Stimulated activated CD4-positive, alpha-beta T cell treated with anti-CD3 and anti-CD28 coated beads, Interleukin-15, amount 100 ng/mL, for 1 hour (primary cell): ENCODE measurements at places on chromosomes 2 and 18.

DNA sequence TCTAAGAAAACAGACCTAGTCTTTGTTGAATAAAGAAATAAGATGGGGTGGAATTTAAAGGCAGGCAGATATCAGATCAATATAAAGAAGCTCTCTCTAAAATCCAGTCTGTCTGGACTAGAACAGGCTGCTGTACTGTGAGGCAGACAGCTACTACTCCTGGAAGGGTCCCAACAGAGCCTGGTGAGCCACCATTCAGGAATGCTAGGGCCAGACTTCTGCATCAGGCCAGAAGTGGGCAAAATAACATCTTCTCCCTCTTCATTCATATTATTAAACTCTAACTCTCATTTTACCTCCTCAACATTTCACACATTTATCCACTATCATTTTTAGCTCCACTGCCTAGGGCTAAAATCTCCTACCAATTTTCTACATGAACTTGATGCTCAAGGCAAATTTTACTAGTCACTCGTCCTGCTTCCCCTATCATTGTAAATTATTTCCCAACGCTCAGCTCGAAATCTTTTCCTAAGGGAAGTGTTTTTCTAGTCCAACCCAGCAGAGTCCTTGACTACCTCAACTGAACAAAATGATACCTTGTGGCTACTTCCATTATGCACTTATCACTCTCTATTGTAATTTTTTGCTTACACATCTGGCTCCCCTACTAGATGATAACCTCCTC is 45.2 kb upstream of the GLS start:
- DNase-seq: no peak

DNA sequence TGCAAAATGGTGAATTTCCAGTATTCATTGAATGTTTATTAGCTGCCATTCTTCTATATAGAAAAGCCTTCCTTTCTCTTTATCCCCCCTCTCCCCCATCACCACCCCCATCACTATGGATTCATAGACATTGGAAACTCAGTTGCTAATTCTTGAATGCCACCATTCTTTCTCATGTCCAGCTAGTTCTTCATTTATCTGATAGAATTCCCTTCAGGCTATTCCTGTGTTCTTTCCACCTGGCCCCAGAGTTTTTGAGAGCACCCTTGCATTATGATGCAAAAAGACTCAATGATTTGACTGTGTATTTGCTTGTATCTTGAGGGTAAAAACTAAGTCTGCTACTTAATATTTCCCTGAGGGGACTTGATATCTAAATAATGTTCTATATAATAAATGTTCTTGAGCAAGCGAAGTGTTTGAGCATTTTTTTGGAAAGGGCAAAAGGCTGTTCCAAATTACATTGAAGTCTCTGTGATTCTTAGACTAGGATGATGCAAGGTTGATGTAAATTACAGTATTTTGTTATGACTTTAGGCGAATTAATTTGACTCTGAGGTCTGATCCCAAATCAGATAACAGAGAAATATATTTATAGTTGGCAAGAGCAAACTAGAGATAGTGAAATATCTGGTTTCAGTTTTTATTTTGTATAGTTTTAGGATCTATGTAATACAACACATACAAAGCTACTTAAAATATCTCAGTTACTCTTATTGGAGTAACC is 18.8 kb upstream of the SOS1 start:
- no peak for DNase-seq

- no peak for DNase-seq
Measured at GRCh38 chr2:85134896-85135659, 1.9 kb downstream of the TCF7L1 start.

DNA sequence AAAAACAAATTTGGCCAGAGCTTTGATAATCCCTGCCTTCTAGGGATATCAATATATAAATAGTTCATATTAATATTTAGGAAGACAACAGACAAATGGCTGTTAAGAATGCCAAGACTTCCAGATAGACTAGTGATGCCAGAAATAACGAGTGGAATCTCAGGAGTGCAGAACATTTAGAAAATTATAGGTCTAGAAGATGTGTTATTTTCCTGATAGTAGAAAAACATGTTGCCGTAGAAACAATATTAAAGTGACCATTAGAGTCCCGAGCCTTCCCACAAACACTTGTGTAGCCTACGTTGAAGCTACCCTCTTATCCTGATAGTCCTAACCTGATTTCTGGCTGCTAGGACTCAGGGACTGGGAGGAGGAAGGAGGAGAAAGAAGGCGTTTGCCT is 54.3 kb upstream of the ITGA6 start:
- no peak for DNase-seq

DNA sequence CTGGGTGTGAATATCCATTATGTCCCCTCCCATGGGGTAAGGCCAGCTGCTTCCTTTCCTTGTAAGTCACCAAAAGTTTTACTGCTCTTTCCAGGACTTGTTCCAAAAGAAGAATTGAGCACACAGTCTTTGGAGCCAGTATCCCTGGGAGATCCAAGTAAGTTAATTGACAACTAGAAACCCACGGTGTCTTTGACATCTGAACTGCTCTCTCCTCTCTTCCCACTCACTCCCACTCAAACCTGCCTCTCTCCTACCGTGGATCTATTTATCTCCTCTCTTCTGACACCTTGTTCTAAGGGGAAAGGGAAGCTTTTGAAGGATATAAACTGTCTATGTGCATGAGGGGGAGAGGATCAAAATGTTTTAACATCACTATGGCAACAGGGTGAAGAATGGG is 86.7 kb downstream of the VIT start:
- no peak for DNase-seq

DNA sequence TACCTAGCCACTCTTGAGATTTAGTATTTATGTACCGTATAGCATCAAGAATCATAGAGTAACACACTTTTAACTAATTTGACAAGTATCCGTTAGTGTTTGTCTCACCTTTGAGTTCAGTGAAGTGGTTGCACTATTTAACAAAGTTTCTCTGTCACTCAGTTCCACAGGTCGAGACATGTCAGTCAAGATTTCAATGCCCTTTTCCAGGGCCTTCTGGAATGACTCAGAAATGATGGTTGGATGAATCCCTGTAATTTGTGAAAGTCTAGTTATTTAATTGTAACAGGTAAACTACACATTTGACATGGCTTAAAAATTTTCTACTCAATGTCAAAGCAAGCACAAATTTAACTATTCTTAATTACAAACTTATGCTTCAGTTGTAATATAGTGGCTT is 9.7 kb downstream of the CCT4 start:
- DNase-seq: no peak

DNA sequence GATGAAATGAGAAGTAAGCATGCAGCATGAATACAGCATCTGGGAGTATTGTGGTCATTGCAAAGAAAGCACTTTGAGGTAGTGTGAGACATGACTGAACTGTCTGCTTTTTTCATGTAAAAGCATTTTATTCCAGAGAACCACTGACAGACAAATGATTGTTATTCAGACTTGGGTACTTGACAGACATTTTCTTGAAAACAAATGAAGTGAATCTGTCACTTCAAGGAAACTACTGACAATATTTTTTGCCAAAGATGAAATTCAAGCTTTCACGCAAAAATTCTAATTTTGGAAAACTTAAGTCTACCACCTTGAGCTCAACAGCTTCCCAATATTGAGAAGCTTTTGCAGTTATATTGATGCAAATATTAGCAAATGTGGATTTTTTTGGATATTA is 255.7 kb downstream of the ARL6IP6 start:
- DNase-seq: no peak

GRCh38 chr2:104855221-104856085 is 1.5 kb downstream of the POU3F3 start:
- no peak for DNase-seq

DNA sequence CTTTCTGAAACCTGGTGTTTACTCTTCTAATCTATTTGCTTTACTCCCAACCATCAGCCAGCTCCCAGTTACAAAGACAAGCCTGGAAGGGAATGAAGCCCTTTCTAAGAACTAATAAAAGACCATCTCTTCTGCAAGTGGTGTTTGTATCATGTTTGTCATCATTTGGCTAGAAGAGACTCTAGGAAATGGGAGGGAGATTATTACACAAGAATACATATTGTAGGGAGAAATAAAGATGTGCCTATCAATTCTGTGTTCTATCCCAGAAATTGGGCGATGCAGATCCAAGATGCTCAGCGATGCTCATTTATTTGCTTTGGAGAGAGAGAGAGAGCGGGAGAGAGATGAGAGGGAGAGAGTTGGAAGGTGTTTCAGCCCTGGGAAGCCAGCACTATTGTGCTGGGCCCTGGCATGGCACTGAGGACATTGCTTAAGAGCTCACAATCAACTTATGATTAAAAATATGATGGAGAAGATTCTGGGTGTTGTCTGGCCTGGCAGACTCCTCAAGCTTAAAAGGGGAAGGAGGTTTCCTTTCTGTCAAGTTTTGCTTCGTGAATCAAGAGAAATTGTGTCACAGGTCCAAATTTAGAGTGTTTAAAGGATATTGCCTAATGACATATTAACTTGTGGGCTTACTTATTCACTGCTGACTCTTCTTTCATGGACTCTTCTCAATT is 41.8 kb upstream of the AFF3 start:
- no peak for DNase-seq

GRCh38 chr2:224574423-224575084 is 10.6 kb downstream of the CUL3 start:
- no peak for DNase-seq

GRCh38 chr2:47054868-47055267 is 100.2 kb downstream of the STPG4 start:
- no peak for DNase-seq

- no peak for DNase-seq
Measured at GRCh38 chr18:8253944-8254343, 355.3 kb upstream of the RAB12 start.

GRCh38 chr2:173214213-173214612 is 138.6 kb downstream of the MAP3K20 start:
- no peak for DNase-seq

GRCh38 chr2:85490861-85491755 is 47.9 kb upstream of the MAT2A start:
- DNase-seq: no peak

DNA sequence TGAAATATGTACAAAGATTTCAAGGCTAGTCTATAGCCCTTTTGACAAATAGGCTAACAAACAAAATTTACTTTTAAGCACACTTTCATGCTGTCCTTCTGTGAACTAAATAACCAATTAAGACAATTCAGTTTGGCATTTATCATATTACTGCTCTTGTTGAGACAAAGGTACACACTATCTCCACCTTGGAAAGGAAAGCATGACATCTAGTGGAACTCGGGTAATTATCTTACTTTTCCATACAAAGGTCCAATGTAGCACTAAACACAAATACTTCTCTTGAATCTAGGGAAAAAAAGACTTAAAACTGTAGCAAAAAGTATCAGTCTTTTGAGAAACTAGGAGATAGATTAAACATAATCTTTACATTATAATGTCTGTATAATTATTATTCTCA is 125.0 kb upstream of the CD226 start:
- no peak for DNase-seq

DNA sequence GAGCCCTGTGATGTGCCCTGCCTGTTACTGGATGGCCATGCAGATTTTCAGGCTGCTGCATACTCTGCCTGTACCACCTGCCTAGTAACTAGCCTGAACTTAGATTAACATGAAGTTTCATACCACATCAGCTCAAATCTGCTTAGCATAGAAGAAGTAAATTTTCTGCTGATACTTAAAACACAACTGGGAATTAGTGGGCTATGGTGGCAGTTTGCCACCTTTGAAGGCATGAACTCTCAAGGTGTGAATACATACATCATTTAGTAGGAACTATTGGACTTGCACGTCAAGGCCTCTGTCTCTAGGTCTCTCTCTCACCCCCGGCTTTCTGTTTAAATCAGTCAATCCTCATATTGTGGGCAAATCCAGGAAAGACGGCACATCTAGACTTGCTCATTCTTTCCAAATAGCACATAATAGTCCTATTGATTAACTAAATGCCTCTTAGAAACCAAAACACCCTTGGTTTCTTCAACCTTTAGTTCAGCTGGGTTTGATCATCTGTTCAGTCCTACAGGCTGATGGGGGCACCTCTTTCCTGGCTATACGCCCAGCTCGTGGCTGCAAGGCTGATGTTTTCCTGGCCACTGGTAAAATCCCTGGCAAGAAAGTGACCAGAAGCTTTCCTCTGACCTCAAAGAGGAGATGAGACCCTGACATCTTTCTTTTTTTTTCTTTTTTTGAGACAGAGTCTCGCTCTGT is 58.4 kb downstream of the ALPK2 start:
- DNase-seq: no peak

- no peak for DNase-seq
Measured at GRCh38 chr18:39341129-39341528, 1775.5 kb upstream of the CELF4 start.

GRCh38 chr2:177106212-177106611 is 106.4 kb upstream of the HNRNPA3 start:
- DNase-seq: no peak

- DNase-seq: no peak
Measured at GRCh38 chr2:150292807-150293206, 194.7 kb downstream of the RND3 start.

DNA sequence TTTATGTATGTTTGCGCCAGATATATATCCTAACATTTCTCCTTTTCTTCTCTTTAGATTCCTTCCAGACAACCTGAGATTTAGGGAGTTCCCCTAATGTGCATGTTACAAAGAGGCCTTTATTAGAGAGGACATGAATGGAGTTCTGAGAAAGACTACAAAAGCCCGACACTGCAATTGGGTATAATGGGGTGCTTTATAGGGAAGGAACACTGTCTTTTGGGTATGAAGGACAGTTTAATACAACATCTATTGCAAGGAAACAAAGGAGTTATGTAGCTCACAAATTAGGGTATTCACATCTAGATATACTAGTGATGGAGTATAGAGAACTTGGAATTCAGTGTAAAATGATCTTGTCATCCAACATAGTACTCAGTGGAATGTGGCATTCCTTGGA is 383.8 kb downstream of the FIGN start:
- DNase-seq: no peak

- DNase-seq: no peak
Measured at GRCh38 chr2:113007250-113007649, 2.0 kb downstream of the IL36A start.

- DNase-seq: no peak
Measured at GRCh38 chr2:30315391-30316063, 84.2 kb downstream of the LBH start.

DNA sequence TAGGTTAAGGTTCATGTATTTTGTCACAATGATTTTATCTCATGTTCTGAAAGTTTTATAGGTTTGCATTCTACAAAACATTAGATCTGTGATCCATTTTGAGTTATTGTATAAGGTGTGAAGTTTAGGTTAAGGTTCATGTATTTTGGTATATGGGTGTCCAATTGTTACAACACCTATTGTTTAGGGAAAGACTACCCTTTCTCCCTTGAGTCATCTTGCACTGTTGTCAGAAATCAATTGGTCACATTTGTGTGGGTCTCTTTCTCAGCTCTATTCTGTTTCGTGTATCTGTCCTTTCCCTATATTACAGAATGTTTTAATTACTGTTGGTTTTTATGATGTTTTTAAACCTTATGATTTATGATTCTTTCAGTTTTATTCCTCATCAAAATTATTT is 192.3 kb downstream of the MCFD2 start:
- DNase-seq: no peak
